ENCODE measurements at places on chromosomes 4 and X. TPM values are rescaled to one million over a fixed set of nuclear protein-coding genes. Genes with fewer than 3 reads are reported as not detected.
A peak's percentile ranks its signal among the peaks of the same experiment; 100 is the strongest.

Gene UBQLN2
- total RNA-seq = 28.0 TPM

DNA sequence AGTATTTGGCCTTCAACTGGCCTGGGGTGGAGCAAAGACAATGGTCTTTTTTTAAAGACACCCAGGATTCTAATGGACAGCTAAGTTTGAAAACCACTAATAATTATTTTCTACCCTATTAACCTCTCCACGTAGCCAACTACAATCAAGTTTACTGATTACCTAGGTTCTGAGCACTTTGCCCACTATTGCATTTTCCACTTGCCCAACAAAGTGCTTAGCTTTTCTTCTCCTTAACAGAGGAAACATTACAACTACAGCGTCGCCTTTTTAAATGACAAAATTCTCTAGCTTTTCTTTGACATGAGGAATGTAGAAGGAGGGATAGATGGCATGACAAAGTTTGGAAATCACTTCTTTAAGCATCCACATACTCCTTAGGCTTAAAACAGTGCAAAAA is 2.0 kb downstream of the CHIC2 start:
- no peak for DNase-seq

DNA sequence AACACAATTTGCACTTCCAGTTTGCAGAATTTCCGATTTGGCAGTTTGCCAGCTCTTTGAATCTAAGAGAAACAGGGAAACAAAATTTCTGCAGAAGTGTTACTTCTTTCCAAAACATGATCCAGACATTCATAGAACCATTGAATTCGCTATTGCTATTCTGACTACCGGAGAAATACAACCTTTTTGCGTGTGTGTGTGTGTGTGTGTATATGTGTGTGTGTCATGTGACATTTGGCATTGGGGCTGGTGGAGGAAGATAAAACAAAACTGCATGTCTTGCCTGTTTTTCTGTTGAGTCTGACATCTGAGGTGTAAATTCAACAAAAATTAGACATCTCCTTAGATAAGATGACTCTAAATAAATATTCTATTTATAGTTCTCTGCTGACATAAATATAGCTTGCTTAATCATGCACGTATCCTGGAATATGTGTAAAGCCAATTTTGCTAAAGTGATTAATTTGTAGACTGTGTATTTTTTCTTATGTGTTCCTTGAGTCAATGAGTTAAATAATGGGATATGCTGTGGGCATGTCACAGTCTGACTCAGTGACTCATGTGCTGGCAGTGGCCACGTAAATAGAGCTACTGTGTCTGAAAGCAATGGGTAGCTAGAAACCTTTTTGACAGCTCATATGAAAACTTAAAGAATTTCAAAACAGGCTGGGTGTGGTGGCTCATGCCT is 98.9 kb downstream of the HPGD start:
- peak; percentile 69 for DNase-seq

GRCh38 chr4:13633671-13634070 is 6.1 kb upstream of the BOD1L1 start:
- DNase-seq = no peak

DNA sequence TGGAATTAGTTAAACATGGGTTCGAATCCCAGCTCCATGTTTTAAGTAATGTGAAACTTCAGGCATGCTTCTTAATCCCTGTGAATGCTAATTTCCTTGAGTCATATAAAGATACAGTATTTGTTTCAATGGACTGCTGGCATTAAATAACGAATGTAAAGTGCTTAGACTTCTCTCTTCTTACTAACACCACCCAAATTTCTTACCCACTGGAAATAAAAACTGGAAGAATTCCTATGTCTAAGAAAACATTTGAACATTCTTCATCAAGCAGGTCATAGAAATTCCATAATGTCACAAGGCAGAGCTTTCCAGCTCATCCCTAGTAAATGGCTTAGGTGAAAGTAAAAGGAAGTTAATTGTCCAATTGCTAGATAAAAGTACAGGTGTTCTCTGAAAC is 172.5 kb downstream of the ANK2 start:
- DNase-seq = no peak

DNA sequence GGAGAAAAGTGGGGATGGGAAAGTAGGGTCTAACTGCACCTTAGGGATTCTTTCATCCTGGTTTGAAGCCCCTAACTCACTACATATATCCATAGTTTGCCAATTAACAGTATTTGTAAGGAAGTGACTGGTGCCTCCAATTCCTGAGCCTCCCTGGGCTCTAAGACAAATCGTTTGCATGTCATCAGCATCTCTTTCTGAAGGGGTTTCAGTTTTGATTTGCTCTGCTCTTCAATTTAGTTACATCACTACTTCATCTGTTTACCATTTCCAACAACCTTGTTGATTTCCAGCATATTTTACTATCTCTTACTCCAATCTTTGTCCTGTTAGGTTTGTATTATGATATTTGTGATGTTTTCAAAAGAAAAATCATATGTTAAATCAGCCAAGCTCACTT is 15.5 kb upstream of the DDX60 start:
- DNase-seq = no peak

Gene TMSB15A
- 3.8 TPM for total RNA-seq

DNA sequence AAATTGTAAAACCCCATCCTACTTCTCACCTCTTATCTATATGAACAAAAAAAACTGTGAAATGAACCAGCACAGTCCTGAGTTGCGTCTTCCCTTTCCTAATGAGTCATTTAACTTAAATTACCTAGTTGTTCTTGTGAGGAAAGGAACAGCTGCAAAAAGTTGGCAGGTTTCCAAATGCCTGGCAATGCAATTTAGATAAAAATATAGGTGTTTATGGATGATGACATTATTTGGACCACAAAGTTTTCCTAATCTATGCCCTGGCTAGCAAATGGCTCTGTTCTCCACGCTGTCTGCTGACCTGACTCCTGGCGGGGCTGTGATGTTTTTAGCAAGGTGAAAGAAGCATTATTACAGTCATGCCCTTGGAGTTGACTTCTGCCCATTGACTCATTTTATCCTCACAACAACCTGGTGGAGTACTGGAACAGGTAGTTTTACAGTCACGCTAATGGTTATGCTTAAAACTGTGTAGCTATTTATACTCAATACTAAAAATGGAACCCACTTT is 29.8 kb upstream of the RELL1 start:
- DNase-seq = no peak

GRCh38 chr4:104416725-104417356 is 77.9 kb downstream of the CXXC4 start:
- no peak for DNase-seq

Measured in cardiac muscle cell (in vitro differentiated cells and primary cell).